ENCODE measurements at places on chromosomes 6 and 20.

DNA sequence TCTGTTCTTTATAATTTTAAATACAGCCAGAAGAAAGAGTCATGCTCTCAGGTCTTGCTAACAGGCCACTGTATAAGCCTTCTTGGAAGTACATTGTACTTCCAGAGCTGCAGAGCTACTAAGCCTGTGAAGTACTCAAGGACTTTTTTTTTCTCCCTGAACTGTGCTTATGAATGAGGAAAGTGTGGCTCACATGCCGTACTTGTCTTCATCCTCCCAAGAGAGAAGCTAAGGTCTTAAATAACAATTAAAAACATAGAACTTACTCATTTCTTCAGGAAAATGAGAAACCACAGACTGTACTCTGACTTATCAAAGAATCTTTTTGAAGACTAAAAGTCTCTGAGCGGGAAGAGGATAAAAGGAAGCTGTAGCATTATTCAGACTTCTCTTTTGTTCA lies 218.3 kb downstream of the HTR1B start:
- DNase-seq: no peak

GRCh38 chr6:35412102-35412501 lies 40.0 kb upstream of the FANCE start:
- DNase-seq: no peak

DNA sequence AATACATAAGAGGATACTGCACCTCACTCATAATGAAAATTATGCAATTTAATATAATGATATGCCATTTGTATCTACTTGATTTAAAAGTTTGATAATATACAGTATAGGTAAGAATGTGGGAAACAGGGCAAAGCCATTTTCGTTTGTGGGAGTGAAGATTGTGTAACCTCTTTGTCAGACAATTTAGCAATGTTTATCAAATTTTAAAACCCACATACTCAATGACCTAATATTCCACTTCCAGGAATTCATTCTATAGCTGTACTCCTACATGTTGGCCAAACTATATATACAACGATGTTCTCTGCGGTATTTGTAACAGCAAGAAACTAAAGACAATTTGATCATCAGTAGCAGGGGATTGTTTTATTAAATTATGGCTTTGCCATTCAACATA lies 17.8 kb upstream of the FKBP5 start:
- DNase-seq: no peak

DNA sequence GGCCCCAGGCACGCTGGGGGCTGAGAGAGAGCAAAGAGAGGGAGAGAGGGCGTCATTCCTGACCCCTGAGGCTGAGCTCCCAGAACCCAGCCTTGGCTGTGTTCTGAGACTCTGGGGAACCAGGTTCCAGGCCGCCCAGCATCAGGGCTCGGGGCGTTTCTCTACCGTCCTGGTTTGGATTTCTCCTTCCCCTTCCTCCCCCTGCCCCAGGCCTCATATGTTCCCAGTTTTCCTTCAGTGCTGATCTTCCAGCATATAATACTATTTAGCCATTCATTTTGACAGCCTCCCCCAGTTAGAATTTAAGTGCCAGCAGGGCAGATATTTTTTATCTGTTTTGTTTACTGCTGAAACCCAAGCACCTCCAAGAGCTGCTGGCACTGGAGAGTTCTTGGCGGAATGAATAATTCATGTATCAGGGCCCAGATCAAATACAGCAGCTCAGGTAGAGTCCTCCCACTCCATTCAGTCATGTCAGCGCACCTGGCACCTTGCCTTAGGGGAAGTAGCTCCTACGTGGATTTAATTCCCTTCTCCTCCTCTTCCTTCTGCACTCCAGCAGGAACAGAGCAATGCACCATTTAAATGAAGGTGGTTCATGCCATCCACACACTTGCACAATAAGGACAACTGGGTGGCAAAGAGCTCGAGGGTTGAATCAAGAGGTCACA lies 23.4 kb upstream of the FRMD1 start:
- DNase-seq: no peak

GRCh38 chr6:89630488-89630887 lies 8.1 kb downstream of the LYRM2 start:
- DNase-seq: no peak
